ENCODE measurements at places on chromosomes 16 and 17.

DNA sequence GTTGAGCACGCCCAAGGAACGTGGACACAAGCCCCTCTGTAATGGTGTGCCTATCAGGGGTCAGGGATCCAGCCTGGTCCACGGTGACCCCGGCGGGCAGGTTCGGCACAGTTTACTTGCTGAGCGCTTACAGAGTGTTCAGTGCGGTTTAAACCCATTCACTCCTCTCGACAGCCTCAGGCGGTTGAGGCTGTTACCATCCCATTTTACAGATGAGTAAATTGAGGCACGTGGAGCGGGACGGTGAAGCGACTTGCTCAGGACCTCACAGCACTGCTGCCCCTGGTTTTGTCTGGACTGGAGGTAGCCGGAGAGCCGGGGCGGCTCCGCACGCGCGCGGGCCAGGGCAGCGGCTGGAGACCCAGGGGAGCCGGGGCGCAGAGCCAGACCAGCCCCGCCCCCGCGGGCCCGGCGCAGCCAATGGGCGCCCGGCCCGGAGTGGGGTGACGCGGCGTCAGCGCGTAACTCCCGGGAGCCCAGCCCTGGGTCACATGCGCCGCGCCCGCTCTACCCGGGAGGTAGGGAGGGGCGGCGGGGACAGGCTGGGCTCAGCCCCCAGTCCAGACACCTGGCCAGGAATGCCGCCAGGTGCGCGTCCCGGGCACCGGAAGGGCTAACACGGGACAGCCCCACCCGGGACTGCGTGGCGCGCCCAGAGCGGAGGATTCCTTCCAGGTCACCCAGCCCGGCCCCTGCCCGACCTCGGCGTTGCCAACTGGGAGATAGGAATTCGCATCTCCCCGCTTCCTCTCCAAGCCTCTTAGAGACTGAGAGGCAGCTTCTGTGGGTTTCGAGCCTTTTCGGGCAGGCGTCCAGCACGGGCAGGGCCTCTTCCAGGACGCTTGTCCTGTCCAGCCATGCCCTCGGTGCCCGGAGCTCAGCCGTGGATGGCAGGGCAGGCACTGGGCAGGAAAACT lies 3.3 kb upstream of the SREBF1 start:
- peak; percentile 72 for DNase-seq

DNA sequence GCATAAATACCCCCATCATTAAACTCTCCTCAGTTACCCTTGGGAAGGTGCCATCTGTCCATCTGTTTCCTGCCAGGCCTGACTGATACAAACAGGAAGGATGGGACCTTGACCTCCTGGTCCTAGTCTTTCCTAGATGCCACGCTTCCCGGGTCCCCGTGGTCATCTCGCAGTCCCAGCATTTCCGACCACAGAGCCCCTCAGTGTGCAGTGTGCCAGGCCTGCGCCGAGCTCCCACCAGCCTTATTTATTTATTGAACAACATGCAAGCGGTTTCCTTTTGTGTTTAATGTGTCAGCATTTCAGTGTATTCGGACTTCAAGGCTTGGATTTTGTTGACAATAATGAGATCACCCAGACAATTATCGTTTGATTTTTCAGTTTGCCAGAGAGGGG lies 45.6 kb upstream of the NKD1 start:
- no peak for DNase-seq

GRCh38 chr17:45414990-45415881 lies 17.4 kb downstream of the ARHGAP27 start:
- DNase-seq = no peak

- DNase-seq = no peak
These were observed 22.6 kb downstream of the PRDM7 start for GRCh38 chr16:90054554-90054953.

DNA sequence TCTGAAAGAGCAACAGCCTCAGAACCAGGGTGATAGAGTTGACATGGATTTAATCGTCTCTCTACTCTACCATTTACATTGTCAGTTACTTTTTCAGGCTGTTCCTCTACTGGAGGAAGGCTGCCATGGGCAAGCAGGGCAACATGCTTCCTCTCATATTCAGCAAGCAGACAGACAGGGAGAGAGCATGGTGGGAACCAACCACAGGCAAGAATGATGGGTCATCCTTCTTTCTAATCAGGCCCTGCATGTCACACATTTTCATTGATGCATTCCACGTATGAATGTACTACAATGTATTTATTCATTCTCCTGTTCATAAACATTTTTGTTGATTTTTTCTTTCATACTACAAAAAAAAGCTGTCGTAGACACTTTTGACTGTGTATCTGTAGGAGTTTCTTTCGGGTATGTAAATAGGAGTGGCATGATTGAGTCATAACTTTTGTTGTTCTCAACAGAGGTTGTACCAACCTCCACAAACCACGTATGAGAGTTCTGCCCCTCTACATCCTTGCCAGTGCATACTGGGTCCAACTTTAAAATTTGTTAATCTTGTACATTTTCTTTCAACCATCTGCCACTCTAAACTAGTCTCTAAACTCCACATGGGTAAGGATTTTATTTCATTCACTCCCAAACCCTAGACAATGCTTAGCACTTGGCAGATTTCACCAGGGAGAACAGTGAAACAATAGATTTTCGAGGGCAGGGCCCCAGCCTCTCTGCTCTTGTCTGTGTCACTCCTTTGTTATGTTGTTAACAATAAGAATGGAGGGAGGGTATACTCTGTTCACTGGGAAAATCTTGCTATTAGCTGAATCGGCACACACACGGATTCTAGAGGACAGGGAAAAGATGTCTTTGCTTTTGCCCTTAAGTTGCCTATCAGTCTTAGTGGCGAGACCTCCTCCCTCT lies 58.7 kb downstream of the CMC2 start:
- DNase-seq = no peak

DNA sequence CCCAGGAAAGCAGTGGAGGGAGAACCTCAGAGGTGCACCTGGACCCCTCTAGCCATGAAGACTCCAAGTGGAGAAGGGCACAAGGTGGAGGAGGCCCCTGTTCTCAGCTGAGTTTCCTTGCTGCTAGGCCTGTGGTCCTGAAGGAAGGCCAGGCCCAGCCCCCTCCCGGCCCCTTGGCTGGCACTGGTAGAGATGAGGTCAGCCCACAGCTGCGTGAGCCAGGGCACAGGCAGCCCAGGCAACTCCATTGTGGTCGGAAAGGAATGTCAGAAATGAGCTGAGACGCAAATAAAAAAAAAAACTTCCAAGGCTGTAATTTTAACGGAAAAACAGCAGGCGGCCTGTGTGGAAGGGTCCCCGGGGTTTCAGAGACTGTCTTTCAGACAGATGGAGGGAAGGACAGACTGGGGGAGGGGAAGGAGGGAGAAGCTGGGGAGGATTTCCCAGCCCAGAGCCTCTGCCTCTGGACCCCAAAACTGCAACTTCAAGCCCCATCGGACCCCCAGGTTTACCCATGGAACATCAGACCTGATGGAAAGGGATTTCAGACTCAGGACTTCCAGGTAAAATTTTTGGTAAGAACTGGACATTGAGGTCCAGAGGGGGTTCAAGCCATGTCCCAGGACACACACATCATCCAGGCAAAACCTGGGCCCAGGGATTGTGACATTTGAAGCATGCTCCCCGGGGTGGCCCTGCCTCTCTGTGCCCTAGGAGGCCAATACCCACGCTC lies 25.6 kb upstream of the MRPS23 start:
- peak; percentile 84 for DNase-seq

GRCh38 chr17:1038459-1039122 lies 41.7 kb downstream of the TIMM22 start:
- no peak for DNase-seq

DNA sequence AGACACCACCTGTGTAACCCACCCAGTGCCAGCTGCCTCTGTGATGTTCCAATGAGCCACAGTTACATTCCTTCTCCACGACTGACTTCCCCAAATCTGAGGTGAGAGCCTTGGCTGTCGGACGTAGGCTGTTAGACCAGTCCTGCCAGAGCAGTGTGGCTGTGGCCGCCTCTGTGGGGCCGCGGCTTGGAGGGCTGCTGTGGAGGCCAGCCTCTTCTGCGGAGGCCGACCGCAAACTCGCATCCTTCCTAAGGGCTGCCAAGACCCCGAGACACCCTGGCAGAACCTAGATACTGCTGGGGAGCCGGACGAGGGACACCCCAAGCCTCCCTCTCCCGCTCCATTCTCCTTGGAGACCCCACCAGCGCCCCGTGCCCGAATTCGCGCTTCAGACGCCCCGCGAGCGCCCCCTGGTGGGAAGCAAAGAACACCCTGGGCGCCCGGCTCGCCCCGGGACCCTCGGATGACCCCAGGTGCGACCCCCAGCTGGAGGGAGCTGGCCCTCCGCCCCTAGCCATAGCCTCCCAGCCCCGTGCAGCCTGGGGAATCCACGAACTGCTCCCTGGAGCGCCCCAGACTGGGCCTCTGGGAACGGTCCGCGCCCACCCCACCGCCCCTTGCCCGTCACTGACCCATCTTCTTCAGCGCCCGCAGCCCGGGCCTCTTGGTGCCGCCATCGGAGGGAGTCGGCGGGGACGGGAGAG lies 547 bp downstream of the PLCD3 start:
- no peak for DNase-seq

GRCh38 chr17:42354956-42355843 lies 33.0 kb downstream of the STAT3 start:
- DNase-seq = no peak

DNA sequence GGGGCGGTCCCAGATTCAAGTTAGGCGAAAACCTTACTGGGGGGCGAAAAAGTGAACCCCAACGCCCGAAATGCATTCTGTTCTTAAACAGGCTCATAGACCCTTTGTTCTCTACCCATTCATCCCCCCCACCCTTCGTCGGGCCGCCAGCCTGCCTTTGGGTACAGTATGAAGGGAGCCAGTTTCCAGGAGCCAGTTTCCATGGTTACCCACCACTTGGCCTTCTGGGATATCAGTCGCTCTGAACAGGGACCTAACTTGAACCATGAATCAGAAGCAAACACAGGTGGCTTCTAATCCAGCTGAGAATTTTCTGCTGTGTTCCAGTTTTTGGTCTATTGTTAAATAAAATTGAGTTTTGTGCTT lies 532 bp downstream of the DHX40 start:
- DNase-seq = peak; percentile 71

DNA sequence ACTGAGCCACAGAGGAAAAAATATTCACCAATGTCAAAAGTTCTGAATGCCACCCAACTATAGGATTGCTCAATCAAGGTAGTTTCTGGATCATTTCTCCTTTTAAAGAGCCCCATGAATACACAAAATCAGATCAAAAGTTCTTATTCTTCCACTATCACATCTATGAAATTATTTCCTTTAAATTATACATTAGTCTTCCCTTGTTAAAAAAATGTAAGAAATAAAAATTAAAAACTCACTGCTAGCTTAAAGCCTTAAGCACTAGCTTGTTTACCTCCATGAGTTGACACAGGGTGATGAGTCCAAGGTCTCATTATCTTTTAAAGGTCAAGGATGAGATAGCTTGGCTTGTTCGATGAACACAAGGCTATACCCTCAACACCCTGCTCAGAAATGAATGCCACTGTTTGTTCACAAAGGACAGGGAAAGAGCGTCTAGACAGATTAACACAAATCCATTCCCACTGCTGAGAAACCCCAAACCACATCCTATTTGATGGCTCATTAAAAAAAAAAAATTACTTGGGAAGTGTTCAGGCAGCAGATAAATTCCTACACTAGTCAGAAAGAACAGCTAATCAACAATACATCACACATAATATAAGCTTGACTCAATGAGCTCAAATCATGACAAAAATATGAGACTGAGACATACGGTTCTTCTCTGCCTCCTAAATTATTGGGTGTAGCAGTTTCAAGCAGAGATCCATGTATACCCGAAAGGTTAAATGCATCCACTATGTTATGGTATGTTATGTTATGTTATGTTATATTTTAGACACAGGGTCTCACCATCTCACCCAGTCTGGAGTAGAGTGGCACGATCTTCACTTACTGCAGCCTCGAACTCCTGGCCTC lies 118.9 kb downstream of the PARN start:
- no peak for DNase-seq

DNA sequence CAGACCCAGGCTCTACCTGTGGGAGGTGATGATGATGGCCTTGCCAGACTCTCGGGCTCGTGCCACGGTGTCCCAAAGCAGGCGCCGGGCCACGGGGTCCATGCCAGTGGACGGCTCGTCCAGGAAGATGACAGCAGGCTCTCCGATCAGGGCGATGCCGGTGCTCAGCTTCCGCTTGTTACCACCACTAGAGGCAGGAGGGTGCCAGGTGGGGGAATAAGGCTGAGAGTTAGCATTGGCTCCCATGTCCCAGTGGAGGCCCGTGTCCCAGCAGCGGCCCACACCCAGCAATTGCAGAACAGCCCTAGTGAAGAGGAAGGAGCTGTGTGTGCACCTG lies 10.3 kb upstream of the RNPS1 start:
- no peak for DNase-seq

DNA sequence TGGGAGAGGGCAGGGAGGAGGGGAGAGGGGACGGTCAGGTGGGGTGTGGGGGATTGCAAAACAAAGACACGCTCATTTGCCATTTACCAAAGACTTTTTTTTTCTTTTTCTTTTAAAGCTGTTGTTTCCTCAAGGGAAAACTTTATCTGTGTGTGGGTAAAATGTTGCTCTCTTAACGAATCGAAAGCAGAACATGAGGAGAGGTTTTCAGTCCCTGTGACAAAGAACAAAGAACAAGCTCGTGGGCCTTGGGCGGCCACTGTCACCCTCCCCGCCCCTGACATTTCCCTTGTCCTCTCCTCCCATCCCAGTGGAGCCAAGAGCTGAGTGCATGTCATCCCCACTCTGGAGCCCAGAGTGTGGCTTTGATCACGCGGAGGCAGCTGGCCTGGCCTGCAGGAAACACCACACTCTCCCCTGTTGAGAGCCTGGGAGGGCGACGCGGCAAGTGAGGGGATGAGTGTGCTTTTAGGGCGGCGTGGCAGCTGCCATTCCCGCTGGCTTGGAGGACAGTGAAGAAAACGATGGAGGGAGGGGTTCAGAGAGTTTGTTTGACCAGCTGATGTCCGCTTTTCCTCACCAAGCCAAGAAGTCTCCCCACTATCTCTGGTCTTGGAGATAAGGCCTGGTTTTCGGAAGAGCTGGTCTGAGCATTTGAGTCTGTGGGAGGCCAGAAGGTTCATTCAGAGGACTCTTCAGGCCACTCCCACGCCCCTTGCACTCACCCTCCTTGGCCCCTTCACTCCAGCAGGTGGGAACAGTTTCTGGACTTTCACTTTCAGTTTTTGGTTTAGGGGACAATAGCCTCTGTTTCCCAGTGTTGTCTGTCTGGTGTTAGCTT lies 11.4 kb downstream of the CCR7 start:
- no peak for DNase-seq

- DNase-seq = no peak
These were observed 93.4 kb upstream of the GSE1 start for GRCh38 chr16:85519540-85520231.

GRCh38 chr16:20624882-20625807 lies 49.0 kb upstream of the ACSM2B start:
- DNase-seq = no peak

GRCh38 chr17:7840441-7840840 lies 6.4 kb downstream of the KDM6B start:
- no peak for DNase-seq

DNA sequence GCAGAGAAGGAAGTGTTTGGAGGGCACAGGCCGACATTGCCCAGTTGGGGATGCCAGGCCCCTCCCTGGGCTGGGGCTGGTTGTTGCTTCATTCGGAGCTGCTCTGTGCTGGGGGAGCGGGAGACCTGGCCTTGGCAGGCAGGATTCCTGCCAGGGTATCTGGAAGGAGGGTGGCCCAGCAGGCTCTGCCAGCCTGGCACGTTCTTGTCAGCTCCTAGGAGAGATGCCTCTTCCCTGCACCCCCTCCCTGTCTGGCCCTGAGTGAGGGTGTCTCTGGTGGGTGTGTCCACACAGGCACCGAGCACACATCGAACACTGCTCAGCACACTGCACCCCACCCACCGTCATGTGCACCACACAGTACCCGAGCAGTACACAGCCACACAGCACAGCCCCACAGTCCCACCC lies 35.2 kb downstream of the ARHGAP23 start:
- no peak for DNase-seq
